ENCODE measurements at places on chromosomes 7 and 10.

- no peak for DNase-seq
These were observed 1.6 kb downstream of the LRRTM3 start for GRCh38 chr10:66927251-66927935.

DNA sequence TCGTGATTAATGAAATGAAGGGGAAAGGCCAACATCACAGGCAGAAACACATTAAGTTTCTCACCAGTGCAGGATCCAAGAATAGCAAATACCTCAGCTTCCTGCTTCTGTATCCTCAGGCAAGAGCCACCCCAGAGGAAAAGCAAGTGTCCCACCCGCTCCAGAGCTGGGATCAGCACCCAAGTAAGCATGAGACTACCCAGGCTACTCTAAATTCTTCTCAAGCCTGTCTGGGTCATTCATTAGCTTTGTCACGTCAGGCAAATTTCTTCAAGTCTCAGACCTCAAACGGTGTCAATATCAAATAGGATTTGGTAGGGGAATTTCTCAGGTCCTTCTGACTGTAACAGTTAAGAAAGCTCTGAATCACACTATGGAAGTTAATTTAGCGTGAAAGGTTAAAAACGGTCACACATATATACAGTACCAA lies 59.0 kb downstream of the GNA12 start:
- no peak for DNase-seq

DNA sequence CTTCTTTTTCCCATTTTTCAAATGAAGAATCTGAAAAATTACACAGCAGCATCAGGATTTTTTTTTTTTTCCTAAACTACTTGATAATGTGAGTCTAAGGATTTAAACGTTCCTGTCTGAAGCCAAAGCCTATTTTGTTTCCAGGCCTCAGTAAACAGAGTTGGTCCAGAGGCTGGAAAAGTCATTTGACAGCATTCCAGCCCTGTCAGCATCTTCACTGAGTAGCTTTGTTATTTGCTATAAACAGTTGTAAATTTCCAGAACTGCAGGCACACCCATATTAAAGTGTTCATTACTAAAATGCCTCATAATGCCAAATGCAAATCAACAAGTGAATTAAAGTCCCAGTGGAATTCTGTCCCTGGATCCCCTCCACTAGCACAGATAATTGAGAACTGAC lies 35.5 kb upstream of the KMT2E start:
- DNase-seq, result no peak

DNA sequence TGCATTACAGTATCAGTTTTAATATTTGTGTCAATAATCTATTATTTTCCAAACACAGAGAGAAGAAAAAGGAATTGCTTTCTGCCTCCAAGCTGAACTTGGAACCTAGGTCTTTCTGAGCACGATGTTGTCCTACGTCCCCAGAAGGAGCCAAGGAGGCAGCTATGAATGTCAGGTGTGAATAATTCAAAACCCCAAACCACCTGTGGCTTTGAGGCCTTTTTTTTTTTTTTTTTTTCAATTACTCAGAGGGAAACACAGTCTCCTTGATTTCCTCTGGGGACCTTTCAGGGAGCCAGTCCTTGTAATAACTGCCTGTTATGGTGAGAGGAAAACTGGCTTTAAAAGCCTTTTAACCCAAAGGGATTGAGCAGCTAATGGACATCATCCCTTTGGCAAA lies 8.3 kb downstream of the GPR85 start:
- no peak for DNase-seq

DNA sequence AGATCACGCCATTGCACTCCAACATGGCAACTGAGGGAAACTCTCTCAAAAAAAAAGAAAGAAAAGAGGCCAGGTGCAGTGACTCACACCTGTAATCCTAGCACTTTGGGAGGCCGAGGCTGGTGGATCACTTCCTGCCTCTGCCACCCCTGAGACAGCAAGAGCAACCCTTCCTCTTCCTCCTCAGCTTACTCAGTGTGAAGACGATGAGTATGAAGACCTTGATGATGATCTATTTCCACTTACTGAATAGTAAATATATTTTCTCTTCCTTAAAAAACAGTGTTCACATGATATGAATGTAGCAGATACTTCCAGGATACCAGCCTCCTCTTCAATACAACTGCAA lies 2.1 kb upstream of the ZKSCAN1 start:
- DNase-seq, result no peak
